Activated T-helper 17 cell treated with anti-CD3 and anti-CD28 coated beads, Interleukin-2, amount 50 U/mL, for 72 hours (primary cell): ENCODE measurements at places on chromosomes 2 and 18. TPM values are rescaled to one million over a fixed set of nuclear protein-coding genes. Genes with fewer than 3 reads are reported as not detected.

DNA sequence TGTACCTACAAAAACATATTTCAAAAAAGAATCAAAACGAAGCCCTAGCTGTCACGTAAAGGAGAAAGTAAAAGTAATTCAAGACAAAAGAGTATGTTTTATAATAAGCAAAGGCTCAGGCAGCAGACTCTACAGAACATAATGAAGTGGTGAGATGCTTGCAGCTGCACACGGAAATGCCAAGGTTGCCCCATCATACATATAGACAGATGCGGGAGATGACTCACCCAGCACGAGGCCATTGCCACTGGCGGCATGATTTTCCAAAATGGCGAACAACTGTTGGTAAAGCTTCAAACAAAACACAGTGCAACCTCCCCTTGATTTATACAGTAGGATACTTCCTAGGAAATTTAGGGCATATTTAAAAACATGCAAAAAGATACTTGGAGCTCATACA is 26.0 kb upstream of the C1QL2 start:
- no peak for ATAC-seq

DNA sequence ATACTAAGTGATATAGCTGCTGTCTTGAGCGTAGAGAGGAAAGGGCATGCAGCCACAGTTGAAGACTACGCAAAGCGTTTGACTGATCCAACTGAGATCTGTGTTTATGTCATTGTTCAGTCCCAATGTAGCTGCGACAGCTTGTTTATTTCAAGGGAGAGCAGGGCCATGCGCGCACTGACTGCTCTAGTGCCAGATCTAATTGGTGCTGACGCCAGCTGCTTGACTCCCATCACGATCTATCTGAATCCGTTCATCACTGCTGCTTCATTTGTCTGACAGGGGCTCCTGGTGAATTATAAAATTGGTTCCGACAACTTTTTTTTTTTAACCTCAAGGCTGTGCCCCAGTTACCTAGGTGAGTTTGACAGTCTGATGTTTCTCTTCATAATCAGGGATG is 75.7 kb downstream of the CHST9 start:
- ATAC-seq: no peak

GRCh38 chr2:131580187-131580586 is 52.5 kb downstream of the CCDC74A start:
- no peak for ATAC-seq

GRCh38 chr2:196113061-196113974 is 44.7 kb upstream of the DNAH7 start:
- no peak for ATAC-seq

- ATAC-seq: no peak
Measured at GRCh38 chr2:28363686-28364280, 28.9 kb upstream of the FOSL2 start.

- no peak for ATAC-seq
Measured at GRCh38 chr2:234081970-234082822, 31.7 kb downstream of the SPP2 start.

GRCh38 chr2:1672738-1673137 is 71.6 kb downstream of the PXDN start:
- ATAC-seq: no peak

Gene SIX2
- total RNA-seq: not detected

Gene TRIB2
- total RNA-seq: 17.3 TPM

Gene CXCR2
- 0.48 TPM for total RNA-seq

- ATAC-seq: no peak
Measured at GRCh38 chr2:63777816-63778215, 63.9 kb upstream of the UGP2 start.

- ATAC-seq: no peak
Measured at GRCh38 chr2:224572338-224572737, 12.8 kb downstream of the CUL3 start.

DNA sequence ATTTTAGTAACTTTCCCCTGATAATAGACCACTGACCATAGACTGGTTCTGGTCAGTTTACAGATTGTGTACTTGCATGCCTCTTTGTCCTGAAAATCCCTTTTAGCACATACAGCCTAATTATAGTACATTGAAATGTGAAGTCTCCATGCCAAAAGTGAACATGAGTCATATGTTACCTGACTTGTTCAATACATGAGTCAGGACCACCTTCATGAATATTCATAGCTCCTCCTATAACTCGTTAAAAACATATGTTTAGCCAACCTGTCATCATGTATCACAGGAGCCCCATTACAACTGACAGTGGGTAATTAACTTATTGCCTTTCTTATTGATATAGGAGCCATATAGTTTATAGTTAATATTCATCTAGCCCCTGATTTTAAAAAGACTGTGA is 78.6 kb downstream of the SH3YL1 start:
- peak; percentile 70 for ATAC-seq

DNA sequence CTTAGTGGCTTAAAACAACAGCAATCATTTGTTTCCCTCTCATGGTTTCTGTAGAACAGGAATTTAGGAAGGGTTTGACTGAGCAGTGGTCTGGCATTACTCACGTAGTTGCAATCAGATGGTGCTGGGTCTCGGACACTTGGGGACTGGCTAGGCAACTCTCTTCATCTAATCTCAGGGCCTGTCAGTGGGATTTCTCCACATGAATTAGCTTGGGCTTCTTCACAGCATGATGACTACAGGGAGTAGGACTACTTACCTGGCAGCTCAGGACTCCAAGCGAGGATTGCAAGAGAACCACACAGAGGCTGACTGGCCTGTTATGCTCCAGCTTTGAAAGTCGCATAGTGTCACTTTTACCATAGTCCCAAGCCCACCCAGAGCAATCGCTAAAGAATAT is 125.1 kb downstream of the TTC27 start:
- no peak for ATAC-seq

Gene BUB1
- 103 TPM for total RNA-seq

DNA sequence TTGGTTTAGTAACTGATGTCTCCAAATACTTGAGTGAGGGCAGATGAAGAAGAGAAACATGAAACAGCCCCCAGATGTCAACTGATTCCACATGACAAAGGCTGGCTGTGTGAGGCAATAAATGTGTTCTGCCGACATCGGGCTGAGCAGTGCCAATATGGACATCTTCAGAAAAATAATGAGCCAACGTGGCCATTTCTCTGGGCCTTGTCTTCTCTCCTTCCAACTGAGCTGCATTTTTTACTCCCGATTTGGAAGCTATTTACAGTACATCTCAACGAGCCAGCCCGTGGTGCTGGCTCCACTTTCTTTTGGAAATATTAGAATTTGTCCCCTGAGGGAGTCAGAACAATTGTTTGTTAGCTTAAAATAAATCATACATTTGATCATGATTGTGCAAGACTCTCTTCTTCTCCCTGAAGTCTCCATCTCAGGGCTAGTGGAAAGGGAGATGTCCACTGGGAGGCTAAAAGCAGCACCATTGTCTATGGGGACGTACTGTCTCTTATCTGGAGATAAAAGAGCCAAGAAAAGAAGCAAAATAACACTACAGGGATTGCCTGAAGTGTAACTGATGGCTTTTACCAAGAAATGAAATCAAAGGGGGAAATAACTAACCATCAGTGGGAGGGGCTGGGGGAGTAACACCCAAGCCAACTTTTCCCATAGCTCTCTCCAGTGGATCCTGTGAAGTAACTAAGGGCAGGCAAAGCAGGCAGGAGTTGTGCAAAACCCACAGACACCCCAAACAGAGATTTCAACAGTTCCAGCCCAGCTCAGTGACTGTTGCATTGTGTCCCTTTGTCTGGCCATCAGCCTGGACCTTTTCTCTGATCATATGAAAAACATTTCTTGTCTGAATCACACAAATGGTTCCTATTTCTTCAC is 114.8 kb downstream of the RDH14 start:
- no peak for ATAC-seq

GRCh38 chr2:86492048-86492453 is 50.9 kb downstream of the KDM3A start:
- no peak for ATAC-seq

- ATAC-seq: no peak
Measured at GRCh38 chr2:26880910-26881435, 33.0 kb downstream of the DPYSL5 start.

GRCh38 chr2:235793163-235793752 is 299.4 kb downstream of the AGAP1 start:
- no peak for ATAC-seq

DNA sequence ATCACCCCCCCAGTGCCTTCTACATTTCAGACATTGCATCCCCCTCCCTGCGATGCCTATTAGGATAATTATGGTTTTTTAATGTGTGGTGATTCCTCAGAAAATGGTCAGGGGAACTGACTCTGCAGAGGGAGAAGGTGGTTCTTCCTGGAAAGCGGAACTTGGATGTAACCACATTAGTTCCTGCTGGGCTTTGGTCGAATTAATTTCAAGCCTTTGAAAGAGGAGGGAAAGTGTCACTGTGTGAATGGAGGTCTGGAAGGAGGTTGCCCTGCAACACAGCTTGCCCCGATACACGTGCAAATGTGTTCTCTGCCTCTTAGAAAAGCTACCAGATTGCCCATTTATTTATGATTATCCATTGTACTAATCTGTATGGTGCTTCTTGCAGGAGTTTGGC is 63.2 kb upstream of the TPO start:
- ATAC-seq: no peak

- ATAC-seq: no peak
Measured at GRCh38 chr2:43370705-43371104, 144.3 kb upstream of the ZFP36L2 start.

DNA sequence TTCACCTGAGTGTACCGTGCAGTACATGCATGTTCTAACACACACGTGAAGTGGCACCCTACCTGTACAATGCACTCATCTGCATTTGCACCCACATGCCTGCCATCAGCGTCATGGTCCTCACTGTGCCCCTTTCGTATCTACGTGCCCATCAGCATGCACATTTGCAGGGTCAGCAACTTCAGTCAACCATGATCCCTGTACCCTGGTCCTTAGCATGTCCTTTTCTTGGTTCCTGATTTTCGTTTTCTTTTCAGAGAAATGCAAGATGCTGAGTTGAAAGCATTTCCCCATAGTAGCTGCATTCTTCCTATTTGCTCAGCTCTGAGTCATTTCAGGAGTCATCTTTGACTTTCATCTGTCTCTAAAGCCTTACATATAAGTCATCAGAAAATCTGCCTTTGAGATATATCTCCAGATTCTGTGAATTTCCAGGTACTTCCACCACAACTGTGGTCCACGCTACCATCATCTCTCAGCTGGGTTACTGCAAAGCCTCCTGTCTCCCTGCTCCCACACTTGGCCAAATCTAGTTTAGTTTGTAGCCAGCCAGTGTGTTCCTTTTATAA is 14.7 kb upstream of the PUM2 start:
- peak; percentile 73 for ATAC-seq

DNA sequence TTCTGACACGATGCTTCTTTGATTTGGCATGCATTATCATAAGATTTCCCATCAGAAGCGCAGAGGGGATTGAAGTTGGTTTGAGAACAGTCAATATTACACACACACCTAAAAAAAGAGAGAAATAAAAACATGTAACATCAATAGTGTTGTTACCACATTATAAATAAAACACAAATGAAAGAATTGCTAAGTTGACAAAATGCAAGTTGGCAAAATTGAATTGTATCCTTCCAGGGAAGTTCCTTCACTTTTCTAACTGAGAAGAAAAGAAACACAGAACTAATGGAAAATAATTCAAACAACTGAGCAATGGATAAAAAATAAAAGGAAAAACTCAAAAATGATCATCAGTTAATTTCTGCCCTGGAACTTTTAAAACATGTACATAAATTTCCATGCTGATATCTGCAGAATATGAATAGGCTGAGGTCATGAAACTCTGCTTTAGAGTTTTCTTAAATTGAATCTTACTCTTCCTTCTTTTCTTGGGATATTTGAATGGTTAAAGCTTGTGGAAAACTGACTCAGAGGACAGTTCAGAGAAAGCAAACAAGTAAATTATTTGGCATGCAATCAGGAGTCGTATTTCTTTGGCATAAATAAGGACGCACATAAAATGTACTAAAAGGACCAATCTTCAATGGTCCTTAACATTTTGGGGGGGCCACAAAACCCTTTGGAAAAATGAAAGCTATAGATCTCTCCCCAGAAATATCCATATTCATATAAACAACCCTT is 152.4 kb upstream of the CAVIN2 start:
- no peak for ATAC-seq

- ATAC-seq: no peak
Measured at GRCh38 chr2:32820701-32821100, 126.1 kb upstream of the LTBP1 start.

DNA sequence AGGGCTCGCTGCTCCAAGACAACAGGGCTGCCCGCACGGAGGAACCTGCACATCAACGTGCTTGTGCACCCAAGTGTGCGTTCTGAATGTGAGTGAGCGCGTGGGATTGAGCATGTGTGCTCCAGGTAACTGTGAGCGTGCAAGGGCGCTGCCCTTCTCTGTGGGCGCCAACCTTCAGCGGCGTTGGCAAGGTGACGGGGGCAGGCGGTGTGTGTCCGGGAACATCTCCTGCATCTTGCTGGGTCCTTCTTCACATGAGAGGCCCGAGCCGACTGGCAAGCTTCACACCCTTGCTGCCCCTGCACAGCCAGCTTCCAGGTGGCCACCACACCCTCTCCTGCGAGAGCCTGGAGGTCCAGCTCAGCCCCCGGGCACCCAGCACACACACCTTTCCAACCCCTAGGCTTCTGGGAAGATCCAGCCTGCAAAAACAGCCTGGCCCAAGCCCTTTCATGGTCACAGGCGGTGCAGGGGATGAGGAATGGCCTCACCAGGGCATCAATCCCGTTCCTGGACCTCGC is 220.9 kb downstream of the HDAC4 start:
- ATAC-seq: no peak

Gene FN1
- total RNA-seq: 0.97 TPM

Gene CHRND
- not detected for total RNA-seq

- ATAC-seq: no peak
Measured at GRCh38 chr18:23737578-23737977, 48.3 kb downstream of the LAMA3 start.

Gene CRYGD
- not detected for total RNA-seq

DNA sequence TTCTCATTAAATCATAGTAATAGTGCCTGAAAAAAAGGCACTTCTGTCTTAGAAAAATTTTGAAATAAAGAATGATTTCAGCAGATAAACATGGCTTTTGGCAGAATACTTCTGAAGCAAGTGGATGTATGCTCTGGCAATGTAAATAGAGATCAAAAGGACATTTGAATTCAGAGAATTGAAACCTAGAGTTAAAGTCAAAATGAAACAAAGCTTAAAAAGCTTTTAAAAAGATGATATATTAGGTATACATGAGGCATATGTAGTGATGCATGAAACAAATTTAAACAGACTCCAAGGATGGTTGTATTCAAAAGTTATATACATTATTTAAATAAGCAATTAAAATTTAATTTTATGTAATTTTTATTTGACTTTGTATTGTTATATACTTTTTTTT is 1344.5 kb upstream of the TMEFF2 start:
- ATAC-seq: no peak

DNA sequence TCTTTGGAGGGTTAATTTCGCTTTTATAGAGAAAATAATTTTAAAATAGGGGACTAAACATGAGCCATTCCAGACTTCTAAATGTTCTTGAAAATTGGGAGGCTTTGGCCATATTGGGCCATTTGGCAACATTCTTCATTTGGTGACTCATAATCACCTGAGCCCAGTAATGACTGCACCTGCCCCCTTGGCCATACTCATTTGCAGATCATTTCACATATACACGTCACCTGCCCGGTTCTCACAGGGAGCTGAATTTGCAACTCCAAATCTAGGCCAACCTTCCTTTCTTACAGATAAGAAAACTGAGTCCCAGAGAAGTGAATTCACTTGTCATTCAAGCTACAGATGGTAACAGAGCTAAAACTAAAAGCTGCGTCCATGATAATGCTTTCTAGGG is 289.7 kb downstream of the EPHA4 start:
- no peak for ATAC-seq

Gene NT5DC4
- not detected for total RNA-seq
